ENCODE measurements at places on chromosomes 6 and 20.

DNA sequence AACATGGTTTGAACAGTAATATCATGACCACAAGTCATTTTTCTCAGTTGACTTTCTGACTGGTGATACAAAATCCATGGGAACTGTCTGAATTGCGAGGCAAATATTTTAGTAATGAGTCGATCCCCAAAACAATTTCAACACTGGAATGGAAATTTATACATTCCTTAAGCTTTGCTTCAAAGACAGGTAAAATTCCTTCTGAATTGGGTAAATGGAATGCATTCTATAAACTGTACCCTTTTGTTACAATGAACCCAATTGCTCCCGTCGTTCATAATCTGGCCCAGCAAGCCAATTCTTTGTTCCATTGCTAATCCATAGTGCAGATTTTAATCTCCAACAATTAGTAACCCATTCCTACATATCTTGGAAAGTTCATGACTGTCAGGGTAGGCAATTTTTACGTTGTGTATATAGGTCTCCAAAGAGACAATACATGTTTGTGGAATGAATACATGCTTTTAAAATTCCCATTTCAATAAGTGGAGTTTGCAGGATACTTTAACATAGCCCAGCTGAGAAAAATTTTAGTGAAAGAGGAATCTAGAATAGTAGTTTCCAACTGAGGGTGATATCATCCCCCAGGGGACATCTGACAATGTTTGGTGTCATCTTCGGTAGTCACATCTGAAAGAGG, 32.7 kb downstream of the CYP24A1 start:
- no peak for DNase-seq

- no peak for DNase-seq
Observed at GRCh38 chr20:38685853-38686473, 38.3 kb upstream of the SLC32A1 start.

- no peak for DNase-seq
Observed at GRCh38 chr6:54093326-54093948, 17.8 kb upstream of the MLIP start.

- DNase-seq: no peak
Observed at GRCh38 chr6:44699851-44700250, 312.3 kb downstream of the CDC5L start.

DNA sequence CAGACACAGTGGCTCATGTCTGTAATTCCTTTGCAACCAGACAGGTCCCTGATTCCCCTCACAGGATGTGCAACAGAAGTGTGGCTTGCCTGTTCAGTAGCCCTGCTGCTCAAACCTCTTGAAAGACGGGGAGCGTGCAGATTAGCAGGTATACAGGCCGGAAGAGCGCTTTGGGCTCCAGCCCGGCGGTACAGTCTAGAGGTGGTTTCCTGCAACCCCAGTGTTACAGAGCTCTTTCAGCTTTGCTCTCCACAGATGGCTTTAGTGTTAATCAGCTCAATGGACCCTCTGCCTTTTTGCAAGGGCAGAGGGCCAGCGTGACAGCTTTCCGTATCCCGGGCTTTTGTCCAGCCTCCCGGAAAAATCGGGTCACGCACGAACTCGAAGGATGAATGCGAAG, 67.2 kb upstream of the TNFRSF21 start:
- no peak for DNase-seq

DNA sequence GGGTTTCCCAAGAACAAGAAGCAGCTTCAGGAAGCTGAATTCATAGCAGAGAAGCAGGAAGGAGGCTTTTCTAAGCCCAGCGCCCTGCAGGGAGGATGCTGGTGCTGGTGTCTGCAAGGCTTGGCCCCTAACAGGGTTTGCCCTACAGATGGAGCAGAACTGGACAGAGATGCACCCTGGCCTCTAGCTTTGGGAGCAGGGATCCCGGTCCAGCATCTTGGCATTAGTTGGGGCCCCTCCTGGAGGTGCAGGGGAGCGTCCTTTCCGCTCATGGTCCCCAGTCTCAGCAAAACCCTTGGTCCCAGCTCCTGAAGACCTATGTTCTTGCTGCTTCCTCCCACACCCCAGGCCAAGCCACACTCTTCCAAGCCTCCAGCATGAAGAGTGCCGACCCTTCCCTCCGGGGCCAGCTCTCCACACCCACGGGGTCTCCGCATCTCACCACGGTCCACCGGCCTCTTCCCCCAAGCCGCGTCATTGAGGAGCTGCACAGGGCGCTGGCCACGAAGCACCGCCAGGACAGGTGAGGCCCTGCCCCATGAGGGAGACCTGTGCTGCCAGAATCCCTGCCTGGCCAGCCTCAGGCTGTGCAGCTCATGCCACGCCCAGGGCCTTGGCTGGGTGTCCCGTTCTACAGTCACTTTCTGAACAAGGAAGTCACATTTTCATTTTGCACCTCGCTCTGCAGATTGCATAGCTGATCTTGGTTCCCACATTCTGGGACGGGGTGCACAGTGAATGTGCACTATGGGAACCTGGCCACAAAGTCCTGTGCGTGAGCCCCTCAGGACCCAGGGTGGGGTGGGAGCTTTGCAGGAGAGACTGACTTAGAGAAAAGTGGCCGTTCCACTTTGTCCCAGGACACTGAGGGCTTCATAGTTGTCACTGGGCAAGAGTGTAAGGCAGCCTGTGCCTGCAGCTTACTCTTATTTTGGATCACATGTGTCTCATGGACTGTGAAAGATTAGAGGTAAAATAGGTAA, 160.2 kb downstream of the SYCP2 start:
- no peak for DNase-seq

DNA sequence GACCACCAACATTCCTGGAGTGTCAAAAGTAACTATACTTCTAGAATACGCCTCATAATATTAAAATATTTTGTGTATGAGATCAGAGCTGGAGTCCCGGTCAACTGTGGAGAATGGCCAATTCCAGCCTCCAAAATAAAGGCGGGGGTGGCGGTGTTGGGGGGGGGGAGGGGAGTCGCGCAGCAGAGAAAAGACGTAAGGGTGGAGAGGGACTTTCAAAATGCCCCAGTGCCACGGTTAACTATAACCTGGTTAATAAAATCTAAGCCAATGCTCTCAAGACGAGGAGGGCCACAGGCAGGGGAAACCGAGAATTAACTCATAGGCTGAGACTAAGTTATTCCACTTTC, 1.3 kb downstream of the NUP153 start:
- DNase-seq: peak; percentile 25

DNA sequence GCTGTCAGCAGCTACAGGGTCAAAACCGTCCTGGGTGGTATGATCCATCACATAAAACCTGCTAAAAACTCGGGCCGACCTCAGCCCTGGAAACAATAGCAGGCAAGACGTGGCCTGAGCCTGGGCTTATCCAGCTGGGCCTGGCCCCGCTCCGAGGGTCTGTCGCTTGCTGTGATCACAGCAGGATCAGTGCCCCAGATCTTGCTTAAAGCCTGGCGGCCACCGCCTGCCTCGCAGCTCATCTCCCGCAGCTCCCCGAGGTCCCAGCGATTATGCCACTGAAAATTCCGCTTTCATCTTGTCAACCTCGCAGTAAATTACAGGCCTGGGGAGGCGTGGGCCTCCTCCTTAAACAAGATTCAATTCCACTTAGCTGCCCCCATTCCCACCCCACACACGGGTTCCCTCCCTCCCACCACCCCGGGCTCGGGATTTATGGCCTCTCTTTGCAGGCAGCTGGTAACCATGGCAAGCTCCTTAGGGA, 40.1 kb downstream of the CDH22 start:
- no peak for DNase-seq

- DNase-seq: no peak
Observed at GRCh38 chr6:79536585-79536953, 661 bp downstream of the LCA5 start.

DNA sequence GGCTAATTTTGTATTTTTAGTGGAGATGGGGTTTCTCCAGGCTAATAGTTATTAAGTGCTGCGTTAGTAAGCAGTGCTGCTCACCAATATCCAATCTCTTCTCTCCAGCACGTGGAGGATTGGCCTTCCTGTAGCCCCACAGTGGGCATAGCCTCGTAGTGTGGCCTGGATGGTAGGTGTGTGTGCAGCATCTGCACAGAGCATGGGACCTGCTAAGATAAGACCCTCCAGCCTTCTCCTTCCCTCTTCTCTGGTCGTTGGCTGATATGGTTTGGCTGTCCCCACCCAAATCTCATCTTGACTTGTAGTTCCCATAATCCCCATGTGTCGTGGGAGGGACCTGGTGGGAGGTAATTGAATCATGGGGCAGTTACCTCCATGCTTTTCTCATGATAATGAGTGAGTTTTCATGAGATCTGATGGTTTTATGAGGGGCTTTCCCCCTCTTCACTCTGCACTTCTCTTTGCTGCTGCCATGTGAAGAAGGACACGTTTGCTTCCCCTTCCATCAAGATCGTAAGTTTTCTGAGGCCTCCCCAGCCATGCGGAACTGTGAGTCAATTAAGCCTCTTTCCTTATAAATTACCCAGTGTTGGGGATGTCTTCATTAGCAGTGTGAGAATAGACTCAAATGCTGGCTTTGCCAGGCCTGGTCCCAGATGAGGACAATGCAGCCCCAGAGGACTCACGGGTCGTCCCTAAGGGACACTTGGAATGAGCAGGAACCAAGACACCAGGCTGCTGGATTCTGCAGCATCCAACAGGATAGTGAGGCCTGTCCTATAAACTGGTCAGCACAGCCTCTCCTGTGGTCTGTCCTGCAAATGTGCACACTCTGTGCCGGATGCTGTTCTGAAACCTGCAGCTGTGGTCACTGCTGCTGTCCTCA, 63.4 kb upstream of the AFDN start:
- DNase-seq: no peak

GRCh38 chr20:43958626-43959025, 44.0 kb downstream of the TOX2 start:
- DNase-seq: no peak

DNA sequence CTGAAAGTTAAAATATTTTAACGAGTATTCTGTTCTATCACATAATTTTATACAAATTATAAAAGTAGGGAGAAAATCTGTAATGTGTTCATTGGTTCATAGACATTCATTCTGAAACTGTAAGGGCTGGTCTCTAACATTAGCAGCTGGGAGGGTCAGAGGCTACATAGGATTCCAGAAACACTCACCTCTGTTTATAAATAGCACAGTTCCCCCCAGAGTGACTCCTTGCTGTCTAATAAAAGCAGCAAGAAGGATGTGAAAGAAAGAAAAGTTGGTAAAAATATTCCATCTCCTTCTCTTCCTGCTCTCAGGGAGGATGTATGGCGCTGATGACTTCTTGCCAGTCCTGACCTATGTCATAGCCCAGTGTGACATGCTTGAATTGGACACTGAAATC, 25.3 kb upstream of the NAA20 start:
- DNase-seq: no peak

- DNase-seq: no peak
Observed at GRCh38 chr20:36352843-36353553, 46.9 kb downstream of the DLGAP4 start.

DNA sequence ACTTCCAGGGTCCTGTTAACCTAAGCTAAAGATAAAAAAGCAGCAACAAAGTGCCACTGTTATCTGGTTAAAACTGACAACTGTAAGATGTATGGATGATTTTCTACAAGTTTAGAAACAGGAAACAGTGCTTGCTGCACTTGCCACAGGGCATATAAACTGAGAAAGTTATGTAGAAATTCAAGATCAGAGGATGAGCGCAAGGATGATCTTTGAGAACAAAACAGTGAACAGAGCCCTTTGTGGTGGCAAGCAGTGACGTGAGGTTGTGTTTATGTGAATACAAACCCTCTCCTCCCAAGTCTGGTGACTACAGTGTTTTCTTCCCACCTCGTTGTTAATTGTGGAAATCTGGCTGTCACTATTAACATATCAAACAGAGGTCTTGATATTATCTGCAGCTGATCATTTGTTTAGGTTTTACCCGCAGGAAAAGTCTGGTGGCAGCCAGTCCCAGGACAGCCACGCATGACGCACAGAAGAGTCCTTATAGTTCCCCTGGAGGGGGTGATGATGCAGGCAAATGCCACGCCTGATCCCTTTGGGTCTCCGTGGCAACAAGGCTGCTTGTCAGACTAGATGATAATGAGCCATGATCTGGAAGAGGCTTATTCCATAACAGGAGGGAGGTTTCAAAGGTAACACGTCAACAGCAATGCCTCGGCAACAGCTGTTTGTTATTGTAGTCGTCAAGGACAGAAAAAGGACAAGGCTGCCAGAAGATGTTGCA, 43.1 kb upstream of the TNFAIP3 start:
- no peak for DNase-seq

GRCh38 chr20:40727960-40728359, 38.9 kb upstream of the MAFB start:
- DNase-seq: no peak

- no peak for DNase-seq
Observed at GRCh38 chr20:14375416-14375985, 38.1 kb upstream of the FLRT3 start.

All from NCI-H446 (cell line).